ENCODE measurements at places on chromosomes 1 and 21. TPM values are rescaled to one million over a fixed set of nuclear protein-coding genes. Genes with fewer than 3 reads are reported as not detected.
A peak's percentile ranks its signal among the peaks of the same experiment; 100 is the strongest.

The TAF1A gene
- total RNA-seq: 22.7 TPM

DNA sequence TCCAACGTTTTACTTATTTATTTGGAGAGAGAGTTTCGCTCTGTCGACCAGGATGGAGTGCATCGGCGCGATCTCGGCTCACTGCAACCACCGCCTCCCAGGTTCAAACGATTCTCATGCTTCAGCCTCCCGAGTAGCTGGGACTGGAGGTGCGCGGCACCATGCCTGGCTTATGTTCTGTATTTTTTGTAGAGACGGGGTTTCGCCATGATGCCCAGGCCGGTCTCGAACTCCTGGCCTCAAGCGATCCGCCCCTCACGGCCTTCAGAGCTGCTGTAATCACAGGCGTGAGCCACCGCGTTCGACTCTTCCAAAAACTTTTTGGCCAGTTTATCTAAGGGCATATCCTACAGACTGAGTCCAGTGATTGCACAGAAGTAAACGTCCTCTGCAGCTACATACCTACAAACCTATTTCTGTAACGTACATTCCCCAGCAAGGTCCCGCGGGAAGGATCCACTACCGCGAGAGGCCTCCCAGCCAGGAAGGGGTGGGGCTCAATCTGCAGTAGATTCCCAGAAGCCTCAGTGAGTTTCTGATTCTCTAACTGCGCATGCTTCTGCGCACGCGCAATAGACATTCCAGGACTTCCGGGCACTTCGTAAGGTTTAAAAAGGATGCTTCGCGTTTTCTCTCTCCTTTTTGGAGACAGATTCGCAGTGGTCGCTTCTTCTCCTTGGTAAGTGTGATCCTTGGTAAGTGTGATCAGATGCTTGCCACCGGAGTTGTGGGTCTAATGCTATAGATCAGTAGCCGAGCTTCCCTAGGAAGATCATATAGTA, at the start of gene RCC1:
Gene RCC1 (plus strand): TSS at position 638 of the 782 bp plus-strand sequence. CDS start 23,824 bp downstream, outside the sequence.
- H3K4me3 ChIP-seq: peak within 1 kb of the TSS; percentile 98
- peaks cover 47% of the 10 kb centered on the region for H3K36me3 ChIP-seq
- H3K4me1 ChIP-seq: peaks cover 46% of the 10 kb centered on the region
- H3K27me3 ChIP-seq: peaks cover 33% of the 10 kb centered on the region
- DNase-seq: peak; percentile 86

DNA sequence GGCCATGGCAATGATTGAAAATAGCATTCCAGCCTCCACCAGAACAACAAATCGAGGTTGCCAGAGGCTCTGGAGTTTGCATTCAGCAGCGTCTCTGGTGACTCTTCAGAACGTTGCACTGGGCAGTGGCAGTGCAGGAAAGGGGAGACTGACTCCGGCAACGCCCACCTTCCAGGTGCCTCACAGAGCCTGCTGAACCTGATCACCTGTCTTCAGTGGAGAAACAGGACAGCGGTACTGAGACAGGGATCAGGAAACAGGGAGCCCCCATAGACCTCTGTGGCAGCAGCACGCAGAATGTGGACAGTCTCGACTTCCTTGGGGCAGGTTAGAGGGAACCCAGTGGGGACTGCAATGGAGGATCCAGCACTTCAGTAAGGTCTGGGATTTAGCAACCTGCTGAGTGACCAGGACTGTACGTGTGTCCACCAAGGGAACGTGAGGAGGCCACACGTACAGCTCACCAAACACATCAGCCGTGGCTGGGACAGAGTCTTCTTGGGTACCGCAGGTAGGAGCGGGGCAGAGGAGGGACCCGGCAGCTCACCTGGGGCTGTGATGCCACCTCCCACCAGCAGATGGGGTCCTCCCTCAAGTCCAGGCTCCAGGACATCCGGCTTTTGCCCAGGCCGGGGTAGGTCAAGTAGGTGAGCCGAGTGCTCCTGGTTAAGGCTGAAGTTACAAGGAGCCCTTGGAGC, 128.6 kb downstream of the PRDM2 start:
- H3K4me1 ChIP-seq: no peaks in the 10 kb centered on the region
- H3K27ac ChIP-seq: no peak overlapping the region
- H3K27me3 ChIP-seq: peaks cover 8% of the 10 kb centered on the region
- no peak overlapping the region for H3K4me3 ChIP-seq
- peak; percentile 19 for DNase-seq
- peaks cover 17% of the 10 kb centered on the region for H3K36me3 ChIP-seq

DNA sequence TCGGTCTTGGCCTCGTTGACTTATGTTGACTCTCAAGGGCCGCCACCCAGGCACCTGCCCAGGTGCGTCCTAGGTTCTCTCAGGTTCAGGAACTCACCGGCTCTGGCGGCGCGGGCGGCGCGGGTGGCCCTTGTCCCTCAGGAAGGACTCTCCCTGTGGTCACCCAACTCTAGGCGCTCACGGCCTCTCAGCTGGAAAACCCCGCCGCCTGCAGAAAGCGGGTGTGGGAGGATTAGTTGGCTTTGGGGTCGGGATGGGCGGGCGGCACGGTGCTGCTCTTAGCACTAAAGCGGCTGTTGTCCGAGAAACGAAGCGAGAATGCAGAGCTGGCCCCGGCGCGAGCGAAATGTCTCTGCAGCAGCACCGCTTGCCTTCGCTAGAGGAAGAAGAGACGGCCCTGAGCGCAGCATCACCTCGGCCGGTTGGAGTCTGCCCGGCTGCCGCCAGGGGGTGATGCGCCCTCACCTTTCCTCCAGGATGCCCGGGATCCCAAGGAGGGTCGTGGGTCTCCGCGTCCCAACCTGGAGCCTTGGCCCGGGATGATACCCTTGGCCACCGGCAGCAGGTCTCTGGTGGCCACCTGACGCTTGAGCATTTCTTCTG, 8.1 kb upstream of the TADA1 start:
- peaks cover 25% of the 10 kb centered on the region for H3K4me1 ChIP-seq
- peak; percentile 70 for DNase-seq
- no peak overlapping the region for H3K27ac ChIP-seq
- H3K4me3 ChIP-seq: no peak overlapping the region
- peaks cover 30% of the 10 kb centered on the region for H3K27me3 ChIP-seq

GRCh38 chr1:15684042-15684461, at the start of gene PLEKHM2:
Gene PLEKHM2 (plus strand): TSS chr1:15684320. CDS start chr1:15684559, 239 bp downstream.
- H3K4me1 ChIP-seq: peaks cover 18% of the 10 kb centered on the region
- H3K27ac ChIP-seq: peak within 1 kb of the TSS; percentile 89
- DNase-seq: peak; percentile 25
- H3K36me3 ChIP-seq: peaks cover 4% of the 10 kb centered on the region
